ENCODE measurements at places on chromosomes 4 and X. TPM values are rescaled to one million over a fixed set of nuclear protein-coding genes. Genes with fewer than 3 reads are reported as not detected.

The PNPLA4 gene
- total RNA-seq: not detected

The MRFAP1L1 gene
- 61.1 TPM for total RNA-seq

The ARSJ gene
- 46.1 TPM for total RNA-seq

The NLRP2B gene
- not detected for total RNA-seq

The ESX1 gene
- not detected for total RNA-seq

The RTL3 gene
- total RNA-seq: 0.29 TPM

The TMEM156 gene
- 0.77 TPM for total RNA-seq

The RAB41 gene
- not detected for total RNA-seq

The NXF3 gene
- 0.46 TPM for total RNA-seq

The ADH1A gene
- total RNA-seq: not detected

The AFP gene
- not detected for total RNA-seq

The MED28 gene
- 6.3 TPM for total RNA-seq

The RNF175 gene
- total RNA-seq: not detected

The SPATA18 gene
- not detected for total RNA-seq

The PHEX gene
- 0.75 TPM for total RNA-seq

The HNRNPDL gene
- total RNA-seq: 249 TPM

The RASL11B gene
- total RNA-seq: 0.32 TPM
